ENCODE measurements at places on chromosomes 3 and 15.

DNA sequence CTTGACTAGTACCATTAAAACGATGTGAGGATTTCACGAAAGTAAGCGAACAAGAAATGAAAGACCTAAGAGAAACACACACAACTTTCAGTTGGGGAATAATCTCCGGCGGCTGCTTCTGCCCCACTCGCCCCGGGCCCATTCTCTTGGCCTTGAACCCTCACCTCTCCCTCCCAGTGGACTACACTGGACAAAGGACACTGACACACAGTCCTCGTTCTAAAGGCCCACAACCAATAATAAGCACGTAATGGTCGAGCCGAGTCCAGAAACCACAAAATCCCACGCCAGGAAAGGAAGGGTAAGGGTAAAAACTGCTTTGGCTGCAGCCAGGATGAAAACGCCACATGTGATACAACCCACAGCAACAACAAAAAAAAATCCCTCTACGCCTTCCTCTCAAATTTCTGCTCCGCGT lies 469 bp downstream of the ZNF770 start:
- DNase-seq: no peak

GRCh38 chr3:355622-356021 lies 159.1 kb downstream of the CHL1 start:
- DNase-seq: no peak

GRCh38 chr3:195411836-195412235 lies 31.0 kb downstream of the ACAP2 start:
- DNase-seq: no peak

DNA sequence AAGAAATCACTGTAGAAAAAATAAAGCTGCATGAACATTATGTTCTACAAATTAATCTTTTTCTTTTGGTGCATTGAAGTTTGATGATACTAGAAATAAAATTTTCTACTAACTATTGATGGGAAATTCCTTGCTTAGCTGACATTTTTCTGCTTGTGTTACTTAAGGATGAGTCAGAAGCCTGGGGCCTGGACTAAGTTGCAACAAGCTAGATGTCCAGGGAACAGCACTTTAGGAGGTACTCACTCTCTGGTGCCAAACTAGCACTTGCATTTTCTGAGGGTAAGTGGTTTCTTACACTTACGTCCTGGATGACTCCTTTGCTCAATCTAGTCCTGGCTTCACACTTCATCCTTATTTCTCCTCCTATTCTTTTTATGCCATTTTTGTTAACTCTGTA lies 945.1 kb downstream of the IGSF11 start:
- no peak for DNase-seq

DNA sequence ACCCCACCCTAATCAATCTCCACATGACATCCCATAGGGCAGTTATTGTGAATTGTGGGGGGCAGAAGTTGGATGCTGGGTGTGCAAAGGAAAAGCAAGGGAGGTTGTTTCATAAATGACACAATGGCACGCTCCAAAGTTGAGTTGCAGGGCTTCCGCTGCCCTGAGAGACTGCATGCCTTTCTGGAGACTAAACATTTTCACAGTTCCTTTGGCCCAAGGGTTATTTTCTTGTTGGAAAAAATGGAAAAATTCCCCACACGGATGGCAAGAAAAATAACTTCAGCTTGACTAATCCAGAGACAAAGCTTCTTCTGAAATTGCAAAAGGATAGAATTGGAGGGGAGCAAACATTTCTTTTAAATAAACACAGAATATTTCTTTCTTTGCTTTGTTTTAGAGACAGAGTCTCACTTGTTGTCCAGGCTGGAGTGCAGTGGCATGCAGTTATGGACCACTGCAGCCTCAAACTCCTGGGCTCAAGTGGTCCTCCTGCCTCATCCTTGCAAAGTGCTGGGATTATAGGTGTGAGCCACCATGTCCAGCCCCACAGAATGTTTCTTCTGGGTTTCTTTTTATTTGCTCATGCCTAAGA lies 19.1 kb upstream of the TPM1 start:
- no peak for DNase-seq

Measured in GM20000 (cell line).